Activated T-helper 1 cell treated with anti-CD3 and anti-CD28 coated beads, Interleukin-2, amount 50 U/mL, for 16 hours (primary cell): ENCODE measurements at places on chromosomes 4 and X.

- no peak for DNase-seq
Observed at GRCh38 chrX:106000203-106000602, 38.3 kb downstream of the SERPINA7 start.

- DNase-seq: no peak
Observed at GRCh38 chrX:34839451-34839850, 103.1 kb upstream of the FAM47B start.

GRCh38 chrX:101347859-101348451 is 587 bp downstream of the TIMM8A start:
- DNase-seq: no peak

GRCh38 chrX:15848576-15848975 is 6.0 kb downstream of the AP1S2 start:
- no peak for DNase-seq

- no peak for DNase-seq
Observed at GRCh38 chr4:118746251-118746919, 61.2 kb downstream of the METTL14 start.

DNA sequence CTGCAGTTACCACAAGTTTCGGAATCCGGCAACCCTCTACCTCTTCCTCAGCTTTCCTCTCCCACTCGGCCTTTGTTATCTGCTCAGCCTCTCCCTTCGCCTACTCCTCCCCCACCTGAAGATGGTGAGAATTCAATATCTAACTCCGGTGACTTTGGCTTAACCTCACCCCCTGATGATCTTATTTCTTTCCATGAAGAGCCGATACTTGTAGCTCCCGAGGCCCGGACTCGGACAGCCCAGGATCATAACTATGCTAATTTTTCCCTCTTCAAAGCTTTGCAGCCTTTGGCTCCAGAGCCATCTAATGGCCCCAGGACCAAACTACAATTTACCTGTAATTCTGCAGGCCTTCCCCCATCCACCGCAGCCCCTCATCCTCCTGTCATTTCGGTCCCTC is 32.0 kb upstream of the MGST2 start:
- DNase-seq: no peak

DNA sequence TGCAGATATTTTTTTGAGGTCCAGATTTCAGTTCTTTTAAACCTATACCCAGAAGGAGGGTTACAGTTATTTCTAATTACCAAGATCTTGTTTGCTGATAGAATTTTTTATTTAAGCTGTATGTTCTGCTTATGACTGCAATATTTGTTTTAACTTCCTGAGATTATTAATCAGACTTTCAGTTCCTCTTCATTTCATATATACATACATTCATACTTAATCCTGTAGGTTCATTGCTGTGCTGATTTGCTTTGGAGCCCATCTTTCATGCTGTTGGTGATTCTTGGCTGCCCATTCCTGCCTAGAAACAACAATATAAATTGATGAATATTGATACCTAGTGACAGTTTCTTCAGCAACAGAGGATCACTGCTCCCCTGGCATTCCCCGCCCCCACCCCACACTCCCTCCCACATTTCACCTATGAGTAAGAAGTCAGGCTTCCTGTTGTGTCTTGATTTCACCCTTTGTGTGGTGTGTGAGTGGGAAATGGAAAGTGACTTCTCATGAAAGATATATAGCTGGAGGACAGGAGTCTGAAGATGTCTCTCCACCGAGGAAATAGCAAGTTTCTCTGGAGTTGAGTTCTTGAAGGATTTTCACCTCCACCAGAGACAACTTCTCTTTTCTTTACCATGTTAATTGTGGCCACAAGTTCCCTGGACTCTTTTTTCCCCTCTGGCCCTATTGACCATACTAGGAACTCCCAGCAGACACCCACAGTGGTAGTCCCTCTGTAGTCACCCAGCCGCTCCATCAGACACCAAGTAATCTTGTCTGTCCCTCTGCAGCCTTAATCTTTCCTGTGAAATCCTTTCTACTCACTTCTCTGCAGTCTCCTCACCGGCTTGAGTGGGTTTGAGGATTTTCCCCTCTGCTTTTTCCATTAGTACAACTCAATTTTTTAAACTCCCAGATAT is 118.4 kb downstream of the ASB9 start:
- no peak for DNase-seq

GRCh38 chr4:23747281-23747735 is 142.5 kb downstream of the PPARGC1A start:
- DNase-seq: no peak

GRCh38 chr4:20445933-20446723 is 194.4 kb downstream of the SLIT2 start:
- DNase-seq: no peak

GRCh38 chr4:183658362-183659028 is 490 bp downstream of the RWDD4 start:
- DNase-seq: no peak

- DNase-seq: no peak
Observed at GRCh38 chrX:101108284-101108683, 10.3 kb downstream of the CENPI start.
